ENCODE measurements at places on chromosomes 7 and 10.

DNA sequence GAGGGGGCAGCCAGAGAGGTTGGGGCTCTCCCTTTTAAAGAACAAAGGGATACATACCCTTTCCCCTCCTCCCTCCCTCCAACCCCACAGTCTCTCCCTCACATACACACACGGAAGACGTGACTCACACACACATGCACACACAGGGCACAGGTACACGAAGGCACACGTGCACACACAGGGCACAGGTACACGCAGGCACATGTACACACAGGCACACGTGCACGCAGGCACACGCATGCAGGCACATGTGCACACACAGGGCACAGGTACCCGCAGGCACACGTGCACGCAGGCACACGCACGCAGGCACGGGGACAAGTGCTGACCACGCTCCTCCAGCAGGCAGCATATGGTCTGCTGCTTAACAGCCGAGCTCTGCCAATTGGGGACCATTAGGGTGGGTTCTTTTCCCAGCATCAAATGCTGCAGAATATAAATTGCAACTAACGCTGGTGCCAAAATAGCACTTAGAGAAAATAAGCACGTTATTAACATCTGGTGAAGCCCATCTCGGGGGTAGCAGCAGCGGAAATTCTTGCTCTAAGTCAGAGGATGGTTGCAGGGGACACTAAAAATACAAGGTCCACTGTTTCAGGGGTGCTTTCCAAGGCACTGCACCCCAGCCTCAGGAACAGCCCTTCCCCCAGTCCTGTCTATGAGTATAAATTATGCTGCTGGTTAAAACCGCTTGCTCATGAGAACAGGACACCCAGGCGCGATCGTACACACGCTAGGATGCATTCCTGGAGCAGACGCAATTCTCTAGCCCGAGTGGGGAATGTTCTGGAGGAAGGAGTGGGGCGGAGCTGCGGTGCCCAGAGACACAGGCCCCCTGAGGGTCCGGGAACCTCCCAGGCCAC is 55.2 kb upstream of the TNRC18 start:
- no peak for DNase-seq

DNA sequence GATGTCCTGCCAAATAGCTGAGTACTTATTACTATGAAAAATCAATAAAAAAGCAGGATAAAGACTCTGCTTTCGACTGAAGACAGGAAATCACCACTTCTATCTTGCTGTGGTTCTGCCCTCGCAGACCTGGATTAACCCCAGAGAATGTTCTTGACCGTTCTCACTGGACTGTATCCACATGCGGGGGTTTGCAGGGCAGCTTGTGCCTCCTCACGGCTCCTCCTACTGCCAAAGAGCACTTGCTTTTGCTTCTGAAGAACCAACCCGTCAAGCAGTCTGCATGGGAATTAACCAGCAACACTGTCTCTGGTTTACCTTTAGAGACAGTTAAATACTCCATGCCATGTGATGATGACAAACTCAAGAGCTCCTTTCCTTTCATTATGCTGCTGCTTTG is 184.0 kb downstream of the GFRA1 start:
- no peak for DNase-seq

DNA sequence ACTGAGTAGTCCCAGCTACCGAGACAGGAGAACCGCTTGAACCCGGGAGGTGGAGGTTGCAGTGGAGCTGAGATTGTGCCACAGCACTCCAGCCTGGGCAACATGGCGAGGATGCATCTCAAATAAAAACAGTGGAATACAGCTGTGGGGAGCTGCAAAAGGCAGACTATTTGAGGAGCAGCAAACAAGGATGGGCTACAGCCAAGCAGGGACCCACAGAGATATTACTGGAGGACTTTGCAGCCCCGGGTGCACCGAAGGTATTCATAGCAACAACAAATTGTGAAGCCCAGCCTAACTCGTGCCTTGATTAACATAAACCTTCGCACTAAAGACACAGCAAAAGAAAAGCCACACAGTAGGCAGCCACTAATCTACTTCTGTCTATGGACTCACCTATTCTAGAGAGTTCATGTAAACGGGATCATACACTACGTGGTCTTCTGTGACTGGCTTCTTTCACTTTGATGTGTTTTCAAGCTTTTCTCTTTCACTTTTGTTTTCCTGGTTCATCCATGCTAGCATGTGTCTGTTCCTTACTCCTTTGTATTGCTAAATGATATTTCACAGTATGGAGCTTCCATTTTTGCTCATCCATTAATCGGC is 34.0 kb downstream of the PODXL start:
- DNase-seq, result no peak

DNA sequence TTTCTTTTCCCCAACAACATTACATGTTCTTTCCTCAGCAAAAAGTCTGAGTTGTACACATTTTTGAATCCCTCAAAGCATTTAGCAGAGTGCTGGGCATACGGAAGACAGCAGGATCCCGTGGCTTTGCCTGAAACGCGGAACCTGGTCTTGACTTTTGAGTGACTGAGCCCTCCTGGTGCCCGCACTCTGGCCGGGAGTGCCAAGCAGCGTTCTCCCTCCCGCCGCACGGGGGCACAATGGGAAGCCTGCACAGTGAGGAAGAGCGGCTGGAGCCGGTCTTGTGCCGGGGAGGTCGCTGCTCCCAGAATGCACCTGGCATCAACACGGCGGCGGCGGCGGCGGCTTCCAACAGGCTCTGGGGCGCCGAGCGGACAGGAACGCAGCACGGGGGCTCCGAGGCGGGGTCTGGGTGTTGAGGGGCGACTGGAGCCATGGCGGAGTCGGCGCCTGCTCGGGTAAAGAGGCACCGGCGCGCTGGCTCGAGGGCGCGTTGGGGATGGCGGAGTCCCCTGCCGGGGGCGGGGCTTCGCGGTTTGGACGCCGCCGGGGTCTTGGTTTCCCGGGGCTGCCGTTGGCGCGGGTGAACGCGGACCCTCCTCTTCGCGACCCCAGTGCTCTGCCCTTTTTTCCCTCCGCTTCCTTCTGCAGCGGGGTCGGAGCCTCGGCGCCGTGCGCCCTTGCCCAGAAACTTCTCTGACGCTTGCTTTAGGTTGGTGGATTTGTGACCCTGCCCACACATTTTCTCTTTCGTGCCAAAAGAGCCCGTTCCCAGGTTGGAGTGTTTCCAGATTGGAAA is at the start of gene ZNF212:
Gene ZNF212, plus strand, starts transcription at position 307 of the 799 bp plus-strand sequence. Its CDS starts 128 bp downstream, at position 435.
- DNase-seq, result peak; percentile 94

- no peak for DNase-seq
Observed at GRCh38 chr7:77825131-77825530, 26.6 kb downstream of the PHTF2 start.

DNA sequence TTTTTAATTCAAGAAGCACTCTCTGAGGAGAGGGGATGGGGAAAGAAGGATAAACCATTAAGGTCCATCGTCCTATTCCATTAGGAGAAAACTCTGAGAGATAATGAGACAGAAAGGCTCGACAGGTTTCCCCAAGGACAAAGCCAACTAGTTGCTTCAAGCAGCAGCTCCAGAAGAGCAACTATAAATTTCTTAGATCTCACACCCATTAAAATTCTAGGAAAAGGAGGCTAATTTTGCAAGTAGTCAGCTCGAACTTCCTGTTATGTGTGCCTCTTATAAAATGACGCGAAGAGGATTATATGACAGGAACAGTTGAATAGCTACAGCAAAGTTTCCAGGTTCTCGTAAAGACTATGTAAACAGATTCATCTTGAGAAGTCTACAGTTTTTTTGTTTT is 52.0 kb upstream of the ST8SIA6 start:
- DNase-seq, result no peak

GRCh38 chr10:19048891-19049290 is 290 bp downstream of the MALRD1 start:
- no peak for DNase-seq

DNA sequence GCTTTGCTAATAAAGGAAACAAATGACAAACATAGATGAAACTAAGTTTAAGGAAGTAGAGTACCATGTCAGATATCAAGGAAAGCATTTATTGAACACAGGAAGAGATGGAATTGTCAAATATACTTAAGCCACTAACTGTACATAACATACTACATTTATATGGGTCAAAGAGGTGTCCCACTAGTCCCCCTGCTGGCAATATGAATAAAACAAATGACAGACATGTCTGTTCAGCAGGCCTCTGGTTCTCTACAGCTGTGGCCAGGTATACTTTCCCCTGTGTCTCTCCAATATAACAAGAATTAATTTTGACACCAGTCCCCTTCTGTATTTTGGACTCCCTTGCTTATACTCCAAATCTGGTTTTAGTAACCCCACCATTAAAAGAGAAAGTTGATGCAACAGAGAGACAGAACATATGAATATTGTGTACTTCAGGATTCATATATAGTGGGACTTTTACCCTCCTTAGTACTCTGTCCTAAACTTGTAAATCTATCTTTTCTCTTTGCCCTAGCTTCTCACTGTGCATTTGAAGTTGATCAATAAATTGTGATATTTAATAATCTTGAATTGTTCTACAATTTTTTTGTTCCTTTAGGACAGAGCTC is 42.9 kb downstream of the CD36 start:
- DNase-seq, result peak; percentile 4

Measured in GM12891 (cell line).